ENCODE measurements at places on chromosomes 6 and 20.

DNA sequence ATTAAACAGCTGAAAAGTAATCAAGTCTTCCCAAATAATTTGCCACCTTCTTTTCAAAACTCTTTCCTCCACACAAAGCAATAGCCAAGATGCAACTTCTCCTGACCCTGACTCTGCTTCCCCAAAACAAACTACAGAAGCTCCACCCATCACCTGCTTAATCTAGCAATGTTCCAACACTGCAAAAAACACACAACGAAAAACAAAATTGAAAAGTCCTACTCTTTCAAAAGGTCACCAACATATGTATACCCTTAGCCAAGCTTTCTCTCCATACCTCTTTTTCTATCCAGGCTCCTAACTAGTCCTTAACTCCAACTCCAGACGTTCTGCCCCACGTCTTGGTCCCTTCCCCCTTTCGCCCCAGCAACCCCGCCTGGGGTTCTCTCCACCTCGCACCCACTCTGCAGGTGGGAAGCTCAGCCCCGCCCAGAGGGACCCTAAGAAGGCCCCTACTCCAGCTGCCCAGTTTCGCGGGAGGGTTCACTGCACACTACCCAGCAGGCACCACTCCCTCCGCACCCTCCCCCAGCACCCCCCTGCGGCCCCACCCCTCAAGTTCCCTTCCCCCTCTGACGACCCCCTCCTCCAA is 717 bp downstream of the CSNK2A1 start:
- DNase-seq = peak; percentile 29

- no peak for DNase-seq
Observed at GRCh38 chr20:7137395-7138151, 370.1 kb downstream of the BMP2 start.

DNA sequence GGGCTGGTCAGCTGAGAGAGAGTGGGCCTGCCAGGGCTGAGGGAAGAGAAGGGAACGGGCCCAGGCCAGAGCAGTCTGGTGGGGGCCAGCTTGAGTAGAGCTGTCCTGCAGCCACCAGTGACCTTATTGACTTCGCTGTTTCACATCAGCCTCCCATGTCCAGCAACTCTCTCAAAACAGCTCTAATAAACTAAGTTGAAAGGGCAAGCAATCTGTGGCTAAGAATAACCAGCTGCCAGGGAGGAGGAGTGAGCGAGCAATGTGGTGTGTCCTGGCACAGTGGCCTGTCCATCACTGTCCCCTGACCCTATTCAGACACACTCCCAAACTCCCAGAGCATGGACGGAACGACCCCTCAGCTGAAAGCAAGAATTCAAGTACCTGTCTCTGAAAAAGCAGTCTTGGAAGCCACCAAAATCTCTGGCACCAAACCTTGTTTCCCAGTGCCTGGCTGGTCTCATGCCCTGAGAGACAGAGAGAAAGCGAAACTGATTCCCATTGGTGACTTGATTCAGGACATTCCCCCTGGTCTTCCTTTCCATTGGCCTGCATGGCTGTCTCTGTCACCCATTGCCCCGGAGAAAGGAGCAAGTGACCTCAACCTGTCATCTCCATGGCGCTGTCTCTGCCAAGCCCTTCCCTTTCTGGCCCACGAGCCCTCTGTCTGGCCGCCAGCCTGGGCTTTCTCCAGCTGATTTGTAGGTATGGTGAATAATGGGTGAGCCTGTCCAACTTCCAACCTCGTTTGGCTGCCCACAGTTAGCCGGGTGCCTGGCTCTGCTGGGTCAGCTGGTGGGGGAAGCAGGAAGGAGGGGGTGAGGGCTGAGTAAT is at the start of gene DDO:
TSS of gene DDO (minus strand) at position 490 of the 831 bp plus-strand sequence. CDS start 2,113 bp downstream, outside the sequence.
- DNase-seq = no peak

- no peak for DNase-seq
Observed at GRCh38 chr6:118042855-118043254, 135.8 kb downstream of the SLC35F1 start.

GRCh38 chr6:169956580-169956979 is 205.2 kb downstream of the ERMARD start:
- no peak for DNase-seq

DNA sequence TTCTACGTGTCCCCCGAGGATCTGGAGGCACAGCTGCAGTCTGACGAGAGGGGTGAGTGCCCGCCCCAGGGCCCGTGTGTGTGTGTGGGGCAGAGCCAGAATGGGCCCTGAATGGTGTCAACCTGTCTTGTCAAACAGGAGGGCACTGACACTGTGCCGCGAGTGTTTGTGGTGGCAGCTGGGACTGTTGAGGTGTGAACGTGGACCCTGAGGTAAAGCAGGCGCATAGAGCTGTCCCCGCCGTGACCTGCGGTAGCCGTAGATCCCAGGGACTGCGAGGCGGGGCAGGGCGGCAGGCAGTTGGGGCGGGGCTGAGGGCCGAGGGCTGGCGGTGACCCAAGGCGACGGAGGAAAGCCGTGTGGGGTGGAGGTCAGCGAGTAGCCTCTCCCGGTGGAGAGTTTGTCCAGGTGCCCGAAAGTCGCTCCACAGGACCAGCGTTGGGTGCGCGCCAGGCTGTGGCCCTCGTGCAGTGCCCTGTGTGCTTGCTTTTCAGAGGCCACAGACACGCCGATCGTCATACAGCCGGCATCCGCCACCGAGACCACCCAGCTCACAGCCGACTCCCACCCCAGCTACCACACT is 25.2 kb downstream of the UCKL1 start:
- no peak for DNase-seq

- DNase-seq = no peak
Observed at GRCh38 chr6:120055071-120055470, 705.5 kb upstream of the MAN1A1 start.

- DNase-seq = no peak
Observed at GRCh38 chr6:68233623-68234022, 401.5 kb upstream of the ADGRB3 start.

GRCh38 chr6:82904860-82905259 is 160.8 kb downstream of the UBE3D start:
- DNase-seq = no peak

- DNase-seq = peak; percentile 56
Observed at GRCh38 chr6:111737065-111737521, 131.4 kb upstream of the TRAF3IP2 start.

- no peak for DNase-seq
Observed at GRCh38 chr6:26122005-26122388, 34.8 kb downstream of the HFE start.

- peak; percentile 6 for DNase-seq
Observed at GRCh38 chr6:165049362-165049761, 260.0 kb downstream of the C6orf118 start.

- no peak for DNase-seq
Observed at GRCh38 chr6:69027861-69028260, 392.8 kb downstream of the ADGRB3 start.

DNA sequence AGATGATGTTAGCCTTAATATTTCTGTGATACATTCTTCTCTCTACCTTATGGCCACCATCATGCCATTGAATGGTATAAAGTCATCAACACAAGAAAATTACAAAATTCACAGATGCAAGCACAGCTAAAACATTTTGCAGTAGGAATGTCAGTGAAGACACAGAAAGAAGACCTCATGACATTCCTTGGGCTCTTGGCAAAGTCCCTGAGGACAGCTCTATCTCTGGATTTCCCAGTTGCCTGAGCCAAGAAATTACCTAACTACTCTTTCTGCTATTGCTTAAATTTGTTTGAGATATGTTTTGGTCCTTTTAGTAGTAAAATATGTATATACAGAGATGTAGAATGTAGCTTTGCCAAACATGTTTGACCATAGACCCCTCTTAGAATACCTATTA is 201.0 kb upstream of the STXBP5 start:
- DNase-seq = no peak

GRCh38 chr20:34940081-34940481 is 15.5 kb downstream of the GSS start:
- no peak for DNase-seq

- DNase-seq = no peak
Observed at GRCh38 chr20:54590856-54591255, 115.5 kb downstream of the DOK5 start.

DNA sequence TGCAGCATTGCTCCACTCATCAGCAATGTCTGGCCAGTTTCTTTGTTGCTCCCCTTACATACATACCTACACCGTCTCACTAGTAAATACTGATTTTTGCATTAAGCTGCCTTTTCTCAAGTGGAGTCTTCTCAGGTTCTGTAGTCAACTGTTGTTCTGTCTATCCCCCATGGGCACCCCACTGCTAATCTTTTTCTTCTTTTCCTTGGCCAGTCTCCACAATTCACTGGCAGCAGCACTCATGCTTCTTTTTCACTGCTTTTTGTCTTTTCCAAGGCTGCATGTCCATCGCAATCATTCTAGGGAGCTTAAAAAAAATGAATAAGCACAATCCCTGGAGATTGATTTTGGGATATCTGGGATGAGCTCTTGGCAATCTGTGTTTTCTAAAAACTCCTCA is 10.3 kb upstream of the ERVFRD-1 start:
- DNase-seq = no peak

- no peak for DNase-seq
Observed at GRCh38 chr6:132590362-132590761, 821 bp upstream of the TAAR5 start.

DNA sequence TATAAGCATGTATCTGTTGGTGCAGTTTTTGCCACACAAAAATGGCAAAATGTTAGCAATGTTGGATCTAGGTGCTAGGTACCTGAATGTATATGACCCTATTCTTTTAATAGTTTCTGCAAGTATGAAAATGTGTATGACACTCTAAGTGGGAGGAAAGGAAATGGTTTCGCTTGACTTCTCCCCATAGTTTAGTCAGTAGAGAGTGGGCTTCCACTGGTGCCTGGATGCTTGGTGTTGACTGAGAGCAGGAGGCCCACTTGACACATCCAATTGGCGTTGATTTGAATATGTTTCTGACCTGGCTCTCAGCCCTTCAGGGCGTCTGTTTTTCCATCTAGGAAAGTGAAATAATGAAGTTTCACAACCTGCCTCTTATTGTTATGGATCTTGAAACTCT is 41.8 kb upstream of the GABRR1 start:
- DNase-seq = no peak

GRCh38 chr20:22836877-22837276 is 198.2 kb upstream of the SSTR4 start:
- DNase-seq = no peak

GRCh38 chr6:134205366-134205765 is 112.5 kb downstream of the SGK1 start:
- DNase-seq = no peak

DNA sequence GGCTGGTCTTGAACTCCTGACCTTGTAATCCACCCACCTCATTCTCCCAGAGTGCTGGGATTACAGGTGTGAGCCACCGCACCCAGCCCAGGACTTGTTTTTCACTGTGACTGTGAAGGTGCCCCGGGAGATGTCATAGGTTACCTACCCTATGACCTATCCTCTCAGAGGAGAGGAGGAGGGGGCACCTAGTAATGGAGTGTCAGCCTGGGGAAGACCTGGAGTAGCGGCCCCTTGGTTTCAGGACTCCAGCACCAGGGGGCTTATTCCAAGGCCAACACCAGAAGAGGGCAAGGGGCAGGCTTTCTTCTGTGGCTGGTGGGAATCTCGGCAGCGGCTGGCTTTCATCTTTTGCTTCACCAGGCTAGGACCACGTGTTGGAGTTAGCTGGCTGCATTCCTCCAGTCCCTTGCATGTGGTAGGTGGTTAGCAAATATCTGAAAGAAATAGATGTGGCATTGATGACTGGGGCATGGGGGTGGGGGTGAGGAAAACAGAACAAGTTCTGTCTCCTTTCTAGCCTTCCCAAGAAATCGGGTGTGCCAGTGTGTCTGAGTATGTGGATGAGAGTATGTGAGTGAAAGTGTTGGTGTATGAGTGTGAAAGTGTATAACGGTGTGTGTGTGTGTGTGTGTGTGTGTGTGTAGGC is 7.9 kb upstream of the ITPR3 start:
- no peak for DNase-seq

DNA sequence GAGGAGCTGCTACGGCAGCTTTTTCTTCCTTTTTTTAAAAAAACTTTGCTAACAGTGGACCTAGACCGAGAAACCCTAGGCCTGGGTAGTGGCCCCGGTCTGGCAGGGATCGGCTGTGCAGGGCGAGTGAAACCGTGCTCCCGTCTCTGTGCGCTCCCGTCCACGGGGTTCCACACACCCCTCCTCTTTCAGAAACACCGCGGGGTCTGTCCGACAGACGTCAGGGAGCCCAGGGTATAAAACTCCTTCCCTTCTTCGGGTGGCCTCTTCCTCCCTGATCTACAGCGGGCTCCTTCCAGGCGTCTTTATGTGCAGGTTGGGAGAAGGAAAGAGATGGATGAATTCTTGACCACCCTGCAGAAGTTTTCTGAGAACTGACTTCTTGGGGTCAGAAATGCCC is 27.1 kb upstream of the SMOC2 start:
- DNase-seq = no peak

DNA sequence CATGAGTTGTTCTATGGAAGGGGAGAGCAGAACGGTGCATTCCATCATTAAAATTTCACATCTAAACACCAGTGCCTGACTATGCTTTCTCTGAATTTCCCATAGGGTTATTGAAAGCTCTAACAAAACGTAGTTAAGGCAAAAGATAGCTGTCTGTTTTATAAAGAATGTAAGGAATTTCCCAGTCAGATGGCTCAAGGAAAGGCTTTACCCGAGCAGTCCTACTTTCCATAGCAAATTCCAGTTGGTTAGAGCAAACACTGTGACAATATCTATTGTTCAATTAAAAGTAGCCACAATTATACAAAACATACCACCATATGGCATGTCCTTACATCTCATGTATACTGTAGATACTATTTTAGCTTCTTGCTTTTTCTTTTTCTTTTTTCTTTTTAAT is 1059.5 kb upstream of the FLRT3 start:
- no peak for DNase-seq

GRCh38 chr6:73695619-73696421 is at the start of gene CD109:
TSS of gene CD109 (plus strand) at chr6:73696203. CDS start at chr6:73696216, 13 bp downstream.
- peak; percentile 75 for DNase-seq

DNA sequence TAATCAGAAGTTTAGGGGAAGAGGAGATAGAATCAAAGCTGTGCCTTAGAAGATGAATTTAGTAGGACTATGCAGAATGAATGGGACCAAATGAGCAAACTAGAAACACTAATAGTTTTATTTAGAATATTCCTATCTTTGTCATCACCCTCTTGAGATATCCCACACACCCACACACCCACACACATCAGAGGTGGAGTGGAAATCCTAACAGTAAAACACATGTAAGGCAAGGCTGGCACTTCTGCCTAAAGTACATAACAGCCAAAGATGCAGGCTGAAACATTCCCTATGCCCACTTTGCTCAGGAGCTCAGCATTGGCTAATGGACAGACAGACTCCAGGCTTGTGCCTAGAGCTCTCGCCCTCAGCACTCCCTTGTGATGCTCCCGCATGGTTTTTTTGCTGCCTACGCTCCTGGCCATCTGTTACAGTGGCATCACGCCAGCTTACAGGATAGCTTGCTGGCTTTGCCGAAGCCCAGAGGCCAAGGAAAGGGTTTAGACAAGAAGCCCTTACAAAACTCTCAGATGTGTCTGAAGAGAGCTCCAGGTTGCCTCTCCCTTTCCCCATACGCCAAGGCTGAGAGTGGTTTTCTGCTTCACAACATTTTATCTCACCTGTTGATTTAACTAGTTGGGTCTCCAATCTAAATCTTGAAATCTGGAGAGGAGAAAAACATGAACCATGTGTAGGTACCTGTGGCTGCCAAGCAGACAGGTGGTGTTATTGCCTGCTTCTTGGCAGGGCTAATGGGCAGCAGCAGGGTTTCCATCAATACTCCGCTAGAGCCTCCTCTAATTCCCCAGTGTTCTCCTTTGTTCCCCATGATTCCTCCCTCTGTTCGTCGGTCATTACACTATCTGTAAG is 282.6 kb upstream of the ID4 start:
- no peak for DNase-seq
